Pulmonary artery endothelial cell (primary cell): ENCODE measurements at places on chromosomes 6 and 20.

- DNase-seq = no peak
Observed at GRCh38 chr6:5294392-5295211, 33.3 kb downstream of the FARS2 start.

DNA sequence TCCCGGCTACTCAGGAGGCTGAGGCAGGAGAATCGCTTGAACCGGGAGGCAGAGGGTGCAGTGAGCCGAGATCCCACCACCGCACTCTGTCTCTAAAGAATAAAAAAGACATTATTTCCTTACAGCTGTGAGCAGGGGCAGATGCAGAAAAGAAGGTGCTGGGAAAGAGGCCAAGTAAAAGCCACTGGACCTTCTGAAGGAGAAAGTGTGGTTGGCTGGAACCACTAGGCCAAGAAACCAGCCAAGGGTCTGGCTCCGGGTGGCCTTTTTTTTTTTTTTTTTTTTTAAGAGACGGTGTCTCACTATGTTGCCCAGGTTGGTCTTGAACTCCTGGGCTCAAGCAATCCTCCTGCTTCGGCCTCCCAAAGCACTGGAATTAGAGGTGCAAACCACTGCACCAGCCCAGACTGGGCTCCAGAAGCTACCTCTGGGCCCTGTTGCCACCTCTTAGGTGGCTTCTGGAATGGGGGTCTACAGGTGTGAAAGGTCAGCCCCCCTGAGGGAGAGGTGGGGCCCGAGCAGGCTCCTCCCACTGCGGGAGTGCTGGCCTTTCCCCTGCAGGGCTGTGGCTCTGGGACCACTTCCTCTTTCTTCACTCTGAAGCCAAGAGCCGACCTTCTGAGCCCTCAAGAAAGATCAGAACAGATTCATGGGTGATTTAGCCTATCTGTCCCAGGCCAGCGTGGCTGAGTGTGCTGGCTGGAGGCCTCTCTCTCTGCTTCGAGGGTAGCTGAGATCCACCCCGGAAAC lies at the start of gene FGD2:
Gene FGD2 (plus strand): TSS at position 595 of the 750 bp plus-strand sequence. CDS start 163 bp downstream, outside the sequence.
- no peak for DNase-seq

DNA sequence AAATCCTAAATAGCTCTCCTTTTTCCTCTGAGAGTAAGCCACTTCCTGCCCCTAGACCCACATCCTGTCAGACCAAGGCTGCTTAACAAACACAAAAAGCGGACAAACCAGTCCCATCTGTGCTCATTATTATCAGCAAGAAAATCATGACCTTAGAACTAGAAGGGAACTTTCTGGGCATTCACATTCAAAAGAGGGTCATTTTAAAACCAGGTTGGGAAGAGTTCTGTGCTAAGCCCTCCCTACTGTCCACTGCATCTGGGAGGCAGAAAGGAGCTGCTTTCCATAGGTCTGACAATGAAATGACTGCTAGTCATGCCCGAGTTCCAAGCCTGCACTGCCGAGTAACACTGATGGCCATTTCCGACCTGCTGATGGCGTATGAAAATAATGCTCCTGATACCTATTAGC lies 15.4 kb downstream of the EZR start:
- no peak for DNase-seq

GRCh38 chr20:3632311-3633004 lies 30.7 kb downstream of the GFRA4 start:
- DNase-seq = no peak

GRCh38 chr6:5103250-5103649 lies 18.1 kb downstream of the PPP1R3G start:
- no peak for DNase-seq

DNA sequence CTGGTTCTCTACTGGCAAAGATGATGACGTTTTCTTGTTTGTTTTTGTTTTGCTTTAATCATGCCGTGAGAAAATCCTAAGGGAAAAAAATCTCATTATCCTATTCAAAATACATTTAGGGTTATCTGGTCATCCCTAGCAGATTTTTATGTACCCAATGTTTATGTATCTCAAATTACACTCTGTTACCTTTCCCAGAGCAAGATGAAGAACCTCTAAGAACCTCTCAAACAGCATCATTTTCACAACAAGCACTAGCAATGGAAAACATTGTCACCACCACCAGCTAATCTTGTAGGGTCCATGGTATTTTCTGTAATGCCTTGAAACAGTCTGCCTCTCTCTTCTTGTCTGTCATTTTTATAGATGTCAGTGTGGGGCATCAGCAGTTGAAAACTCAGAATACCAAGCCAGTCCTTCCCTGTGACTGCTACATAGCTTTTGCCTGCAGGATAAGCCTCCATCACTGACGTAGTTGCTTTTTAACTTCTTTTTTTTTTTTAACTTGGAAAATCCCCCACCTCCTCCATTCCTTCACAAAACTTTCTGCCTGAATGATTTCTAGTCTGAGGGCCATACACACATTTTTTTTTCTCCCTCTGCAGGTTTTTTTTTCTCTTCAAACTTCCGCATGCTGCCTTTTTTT lies 2.4 kb upstream of the SNAP25 start:
- no peak for DNase-seq

- no peak for DNase-seq
Observed at GRCh38 chr6:141401168-141401567, 731.6 kb upstream of the GJE1 start.

DNA sequence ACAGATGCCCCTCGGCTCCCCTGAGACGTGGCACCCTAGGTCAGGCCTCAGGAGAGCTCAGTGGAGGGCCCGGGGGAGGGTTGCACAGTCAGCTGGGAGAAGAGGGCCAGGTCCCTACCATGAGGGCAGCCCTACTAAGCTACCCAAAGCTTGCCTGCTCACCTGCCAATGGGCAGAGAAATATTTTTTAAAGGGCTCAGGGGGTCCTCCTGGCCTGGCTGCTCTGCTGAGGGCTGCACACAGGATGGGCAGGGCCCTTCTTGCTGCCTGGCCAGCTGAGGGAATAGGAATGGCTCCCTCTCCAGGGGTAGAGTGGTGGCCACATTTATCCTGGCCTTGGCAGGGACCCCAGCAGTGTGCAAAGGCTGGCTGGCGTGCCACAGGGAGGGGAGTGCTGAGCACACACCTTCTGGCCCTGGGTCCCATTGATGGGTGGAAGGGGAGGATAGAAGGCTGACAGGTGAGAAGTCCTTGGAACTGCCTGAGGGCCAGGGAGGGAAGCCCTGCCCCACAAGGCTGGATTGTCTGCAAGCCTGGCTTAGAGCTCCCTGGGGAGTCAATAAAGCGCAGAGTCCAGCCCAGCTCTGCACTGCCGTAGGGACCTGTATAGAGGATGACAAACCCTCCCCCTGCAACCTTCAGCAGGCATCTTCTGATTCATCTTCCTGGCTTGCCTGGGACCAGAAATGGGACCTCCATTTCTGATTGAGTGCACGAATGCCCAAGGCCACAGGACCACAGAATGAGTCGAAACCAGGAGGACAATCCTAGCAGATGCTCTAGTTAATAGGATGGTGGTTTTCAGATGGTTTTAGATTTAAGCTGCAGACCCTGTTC lies 62.1 kb downstream of the NOL4L start:
- no peak for DNase-seq

DNA sequence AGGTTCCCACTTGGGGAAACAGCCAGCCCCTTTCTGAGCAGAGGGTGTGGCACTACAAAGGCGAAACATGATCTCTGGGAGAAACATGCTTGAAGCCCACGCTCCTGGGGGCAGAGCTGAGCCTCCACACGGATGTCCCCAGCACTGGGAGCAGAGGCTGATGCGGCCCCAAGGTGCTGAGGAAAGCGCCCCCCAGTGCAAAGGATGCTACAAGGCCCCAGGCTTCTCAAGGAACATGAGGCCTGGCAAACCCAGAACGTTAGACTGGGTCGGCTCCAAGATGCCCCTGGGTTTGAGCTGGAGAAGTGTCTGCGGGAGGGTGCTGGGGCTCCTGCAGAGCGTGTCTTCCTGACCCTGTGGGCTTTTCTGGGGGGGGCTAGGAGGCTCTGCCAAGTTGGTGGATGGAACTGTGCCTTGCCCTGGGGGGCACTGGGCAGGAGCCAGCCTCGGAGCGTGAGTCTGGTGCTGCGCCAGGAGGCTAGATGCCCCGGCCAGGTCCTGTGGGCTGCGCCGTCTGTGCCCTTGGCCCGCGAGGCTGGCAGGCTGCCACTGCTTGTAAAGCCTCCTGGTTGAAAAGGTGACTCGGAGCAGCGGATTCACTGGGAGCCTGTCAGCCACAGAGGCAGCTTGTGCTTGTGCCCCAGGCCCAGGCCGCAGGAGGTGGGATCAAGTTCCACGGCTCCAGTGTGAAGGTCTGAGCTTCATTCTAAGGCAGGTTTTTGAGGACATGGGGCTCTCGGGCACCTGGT lies 8.1 kb downstream of the SYNJ2 start:
- no peak for DNase-seq

DNA sequence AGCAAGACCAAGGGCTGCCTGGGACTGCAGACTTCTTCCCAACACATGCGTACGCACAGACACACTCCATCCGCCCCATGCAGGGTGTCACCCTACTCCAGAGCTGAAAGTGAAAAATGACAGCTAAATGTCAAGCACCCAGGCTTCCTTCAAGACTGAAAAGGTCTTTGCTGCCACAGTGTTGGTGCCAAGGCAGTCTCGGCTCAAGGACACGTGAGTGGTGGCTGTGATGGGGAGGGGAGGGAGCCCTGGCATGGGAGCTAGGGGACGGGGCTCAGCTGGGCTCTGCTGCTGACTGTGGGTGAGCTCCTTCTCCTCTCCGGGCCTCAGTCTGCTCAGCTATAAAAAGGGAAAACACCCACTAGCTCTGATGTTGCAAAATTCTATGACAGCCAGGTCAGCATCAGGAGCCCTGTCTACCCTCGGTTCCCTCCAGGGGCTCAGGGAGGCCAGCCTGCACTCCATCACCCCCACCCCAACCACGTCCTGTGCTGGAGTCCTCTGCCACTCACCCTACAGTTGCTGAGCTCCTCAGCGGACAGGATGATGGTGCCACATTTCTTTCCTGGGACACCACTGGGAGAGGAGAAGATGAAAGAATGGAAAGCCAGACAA lies 47.6 kb downstream of the CPNE5 start:
- no peak for DNase-seq

GRCh38 chr20:23644164-23644563 lies 6.4 kb upstream of the CST3 start:
- DNase-seq = no peak

GRCh38 chr6:152063170-152063921 lies 255.9 kb downstream of the ESR1 start:
- no peak for DNase-seq

GRCh38 chr20:62678553-62678952 lies 30.1 kb upstream of the NTSR1 start:
- no peak for DNase-seq

DNA sequence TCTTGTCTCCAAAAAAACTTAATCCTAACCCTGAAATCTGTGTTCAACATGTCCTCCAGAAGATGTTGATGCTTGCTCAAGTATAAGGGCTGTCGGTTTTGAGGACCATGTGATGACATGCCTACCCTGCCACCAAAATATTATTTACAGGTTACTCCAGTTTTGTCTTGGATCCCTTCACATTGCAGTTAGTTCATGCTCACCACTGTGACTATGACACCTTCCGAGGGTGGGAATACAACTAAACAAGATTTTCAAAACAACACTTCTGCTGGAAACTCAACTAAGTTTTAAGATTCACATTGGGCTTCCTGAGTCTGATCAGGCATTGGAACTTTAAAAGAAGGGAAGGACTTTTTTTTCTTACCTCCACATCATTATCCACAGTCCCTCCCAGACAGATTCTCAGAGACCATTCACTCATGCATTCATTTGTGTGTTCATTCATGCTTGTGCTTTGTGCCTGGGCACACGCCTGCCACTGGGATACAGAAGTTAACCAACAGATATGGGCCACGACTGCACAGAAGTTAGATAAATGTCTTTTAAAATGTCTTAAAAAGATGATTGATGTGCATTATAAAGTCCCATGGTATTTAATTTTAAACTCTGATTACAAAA lies 118.7 kb upstream of the GJE1 start:
- DNase-seq = no peak

- DNase-seq = no peak
Observed at GRCh38 chr6:167705211-167705750, 121.4 kb upstream of the AFDN start.

DNA sequence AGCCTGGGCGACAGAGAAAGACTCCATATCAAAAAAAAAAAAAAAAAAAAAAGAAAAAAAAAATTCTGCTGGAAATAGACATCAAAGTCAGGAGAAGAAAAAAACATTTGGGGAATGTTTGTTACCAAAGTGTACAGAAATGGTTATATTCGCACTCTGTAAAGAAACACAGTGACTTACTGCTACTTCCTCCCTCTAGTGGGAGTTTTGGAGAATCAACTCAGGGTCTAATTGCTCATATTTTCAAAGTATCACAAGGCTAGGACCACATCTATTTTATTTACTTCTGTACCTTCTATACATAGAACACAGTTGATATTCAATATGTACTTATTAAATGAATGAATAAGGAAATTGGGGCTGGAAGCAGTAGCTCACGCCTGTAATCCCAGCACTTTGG lies 24.4 kb downstream of the ARG1 start:
- no peak for DNase-seq
